ENCODE measurements at places on chromosomes 6 and 20.

DNA sequence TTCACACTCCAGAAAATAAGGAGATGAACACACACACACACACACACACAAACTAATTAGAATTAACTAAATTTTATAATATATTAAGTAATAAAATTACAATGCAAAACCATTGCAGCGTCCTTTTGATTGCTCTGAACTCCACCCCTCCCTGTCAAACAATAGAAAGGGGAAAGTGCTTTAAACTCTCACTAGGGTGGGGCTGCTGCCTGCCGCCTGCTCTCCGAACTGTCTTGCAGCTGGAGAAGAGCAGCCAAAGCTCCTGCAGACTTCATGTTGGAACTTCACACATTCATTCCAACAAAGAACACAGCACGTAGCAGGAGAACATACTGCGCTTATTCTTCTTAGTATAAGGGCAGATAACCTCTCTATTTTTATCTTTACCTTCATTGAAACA, 83.2 kb downstream of the GCLC start:
- DNase-seq: no peak

DNA sequence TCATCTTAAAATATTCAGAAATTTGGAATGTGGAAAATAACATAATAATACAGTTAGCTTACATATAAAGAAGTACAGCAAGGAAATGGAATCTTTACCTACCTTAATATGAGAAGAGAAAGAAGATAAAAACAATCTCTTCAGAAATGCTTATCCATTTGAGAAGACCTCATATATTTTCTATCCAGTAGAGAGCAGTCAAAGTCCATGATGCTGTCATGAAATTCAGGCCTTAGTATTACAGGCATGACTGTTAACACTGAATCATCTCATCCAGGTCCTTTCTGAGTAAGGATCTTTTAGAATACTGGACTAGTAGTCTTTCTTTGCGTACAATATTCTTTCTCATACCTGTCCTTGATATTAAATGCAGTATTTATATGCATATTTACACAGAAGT, 713.4 kb downstream of the CD109 start:
- no peak for DNase-seq

GRCh38 chr6:109093732-109094415, 772 bp downstream of the SESN1 start:
- DNase-seq: no peak

DNA sequence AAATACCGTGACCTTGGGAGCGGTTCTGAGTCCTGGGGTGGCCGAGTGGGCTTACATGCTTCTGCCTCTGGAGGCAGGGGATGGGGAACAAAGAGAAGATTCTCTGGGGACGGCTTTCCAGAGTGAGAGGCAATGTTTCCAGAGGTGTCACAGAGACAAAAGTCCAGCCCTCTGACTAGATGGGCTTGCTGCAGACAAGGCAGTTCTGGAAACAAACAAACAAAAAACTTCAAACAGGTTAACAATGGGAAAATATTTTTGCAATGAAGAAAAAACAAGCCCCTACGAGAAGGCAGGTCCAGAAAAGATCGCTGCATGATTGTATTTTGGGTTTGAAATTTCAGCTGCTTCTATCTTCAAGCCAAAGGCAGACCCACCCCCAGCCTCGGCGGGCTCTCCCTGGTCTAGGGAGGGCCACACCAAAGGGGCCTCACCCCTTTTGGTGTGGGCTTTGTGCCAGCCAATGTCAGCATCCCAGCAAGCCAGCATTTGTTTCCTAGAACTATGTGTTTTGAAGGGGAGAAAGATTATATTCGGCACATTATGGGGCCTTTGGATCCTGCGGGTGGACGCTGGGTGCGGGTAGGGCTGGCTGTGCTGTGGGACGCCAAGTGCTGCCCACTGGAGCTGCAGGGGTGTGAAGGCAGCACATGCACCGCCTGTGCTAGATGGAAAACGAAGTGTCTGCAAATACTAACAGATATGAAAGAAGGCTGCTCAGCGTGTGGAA, 42.9 kb downstream of the RIOK1 start:
- DNase-seq: no peak

DNA sequence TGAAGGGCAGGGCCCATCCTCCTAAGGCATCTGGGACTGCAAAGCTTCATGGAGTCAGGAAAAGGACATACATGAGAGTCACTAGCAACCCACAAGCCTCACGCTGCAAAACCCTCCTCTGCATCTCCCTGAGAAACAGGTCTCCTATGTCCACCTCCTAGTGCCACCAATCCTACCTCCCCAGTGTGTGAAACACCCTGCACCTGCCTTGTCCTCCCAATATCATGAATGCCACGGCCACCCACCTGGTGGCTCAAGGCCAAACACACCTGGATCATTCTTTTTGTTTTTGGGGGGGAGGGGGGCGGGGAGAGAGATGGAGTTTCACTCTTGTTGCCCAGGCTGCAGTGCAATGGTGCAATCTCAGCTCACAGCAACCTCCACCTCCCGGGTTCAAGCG, 90.5 kb downstream of the ZMYND8 start:
- no peak for DNase-seq

DNA sequence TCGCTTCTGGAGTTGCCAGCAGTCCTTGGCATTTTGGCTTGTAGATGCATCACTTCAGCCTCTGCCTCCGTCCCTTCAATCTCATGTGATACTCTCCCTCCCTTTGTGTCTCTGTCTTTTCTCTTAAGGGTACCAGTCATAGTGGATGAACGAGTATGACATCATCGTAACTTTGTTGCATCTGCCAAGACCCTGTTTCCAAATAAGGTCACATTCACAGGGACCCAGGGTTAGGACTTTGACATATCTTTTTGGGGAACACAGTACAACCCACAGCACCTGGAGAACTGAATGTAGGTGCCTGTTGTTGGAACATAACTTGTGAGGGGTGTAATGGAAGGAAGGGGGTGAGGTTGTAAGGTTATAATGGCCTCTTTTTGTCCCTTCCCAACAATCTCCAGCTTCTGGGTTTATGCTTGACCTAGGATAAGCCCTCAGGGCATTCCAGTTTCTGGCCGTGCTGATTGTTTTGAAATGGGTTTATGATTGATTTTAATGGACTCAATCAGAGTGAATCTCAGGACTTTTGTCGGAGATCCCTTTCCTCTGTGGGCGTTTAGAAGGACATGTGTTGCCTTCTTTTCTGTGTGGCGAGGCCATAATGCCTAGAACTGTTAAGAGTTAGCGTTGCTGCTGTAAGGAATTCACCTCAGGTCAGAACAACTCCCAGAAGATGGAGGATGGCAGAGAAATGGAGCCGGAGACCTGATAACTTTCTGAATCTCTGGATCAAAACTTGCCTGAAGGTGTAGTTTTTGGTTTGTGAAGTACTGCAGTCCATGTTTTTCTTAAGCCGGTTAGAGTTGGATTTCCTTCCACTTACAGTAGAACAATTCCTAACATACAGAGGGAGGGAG, 9.2 kb downstream of the ATRN start:
- DNase-seq: no peak

GRCh38 chr20:51749674-51750036, 18.5 kb downstream of the ATP9A start:
- no peak for DNase-seq

GRCh38 chr6:90375681-90376439, 79.2 kb upstream of the BACH2 start:
- no peak for DNase-seq

GRCh38 chr6:129141499-129141898, 258.6 kb downstream of the LAMA2 start:
- no peak for DNase-seq

DNA sequence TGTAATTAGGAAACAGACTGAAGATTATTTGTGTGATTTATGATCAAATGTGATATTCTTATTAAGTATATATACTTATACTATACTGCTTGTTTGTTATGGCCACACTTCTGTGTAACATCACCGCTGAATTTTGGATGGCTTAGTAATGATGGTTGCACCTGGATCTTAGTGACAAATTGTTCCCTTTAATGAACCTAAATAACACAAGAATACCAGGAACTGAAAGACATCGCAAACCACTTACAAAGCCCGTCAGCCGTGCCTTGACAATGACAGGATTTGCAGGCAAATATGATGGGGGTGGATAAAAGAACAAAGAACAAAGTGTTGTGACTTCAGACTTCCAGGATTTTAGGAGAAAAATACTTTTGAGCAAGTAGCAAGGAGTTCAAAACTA, 67.1 kb downstream of the LAMP5 start:
- no peak for DNase-seq

- DNase-seq: no peak
Observed at GRCh38 chr6:56716229-56716628, 73.5 kb upstream of the DST start.

GRCh38 chr6:70282919-70283461, 19.9 kb downstream of the COL9A1 start:
- no peak for DNase-seq

GRCh38 chr6:29702519-29703103, 20.6 kb upstream of the HLA-F start:
- peak; percentile 47 for DNase-seq

DNA sequence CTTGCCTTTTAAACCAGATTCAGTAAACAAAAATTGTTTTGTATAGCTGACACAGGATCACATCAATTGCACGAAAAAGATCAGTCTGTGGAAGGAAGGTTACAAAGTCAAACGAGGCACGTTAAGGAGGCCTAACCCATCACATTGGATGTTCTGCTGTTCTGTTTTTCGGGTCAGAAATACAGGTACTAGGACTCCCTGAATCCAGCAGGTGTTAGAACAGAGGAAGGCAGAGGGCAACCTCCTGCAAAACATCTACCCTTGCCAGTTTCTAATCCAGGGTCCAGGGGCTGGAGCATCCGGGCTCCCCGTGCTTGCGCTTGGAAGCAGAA, 64.6 kb downstream of the PLG start:
- DNase-seq: no peak

All from stimulated activated CD4-positive, alpha-beta T cell treated with anti-CD3 and anti-CD28 coated beads, Interleukin-15, amount 100 ng/mL, for 48 hours (primary cell).